Fibroblast of skin of left quadriceps (primary cell): ENCODE measurements at places on chromosomes 2 and 18.

- DNase-seq: no peak
Measured at GRCh38 chr2:107585851-107586250, 240.8 kb upstream of the RGPD4 start.

GRCh38 chr2:37674946-37675345 lies 3.5 kb upstream of the CDC42EP3 start:
- no peak for DNase-seq

DNA sequence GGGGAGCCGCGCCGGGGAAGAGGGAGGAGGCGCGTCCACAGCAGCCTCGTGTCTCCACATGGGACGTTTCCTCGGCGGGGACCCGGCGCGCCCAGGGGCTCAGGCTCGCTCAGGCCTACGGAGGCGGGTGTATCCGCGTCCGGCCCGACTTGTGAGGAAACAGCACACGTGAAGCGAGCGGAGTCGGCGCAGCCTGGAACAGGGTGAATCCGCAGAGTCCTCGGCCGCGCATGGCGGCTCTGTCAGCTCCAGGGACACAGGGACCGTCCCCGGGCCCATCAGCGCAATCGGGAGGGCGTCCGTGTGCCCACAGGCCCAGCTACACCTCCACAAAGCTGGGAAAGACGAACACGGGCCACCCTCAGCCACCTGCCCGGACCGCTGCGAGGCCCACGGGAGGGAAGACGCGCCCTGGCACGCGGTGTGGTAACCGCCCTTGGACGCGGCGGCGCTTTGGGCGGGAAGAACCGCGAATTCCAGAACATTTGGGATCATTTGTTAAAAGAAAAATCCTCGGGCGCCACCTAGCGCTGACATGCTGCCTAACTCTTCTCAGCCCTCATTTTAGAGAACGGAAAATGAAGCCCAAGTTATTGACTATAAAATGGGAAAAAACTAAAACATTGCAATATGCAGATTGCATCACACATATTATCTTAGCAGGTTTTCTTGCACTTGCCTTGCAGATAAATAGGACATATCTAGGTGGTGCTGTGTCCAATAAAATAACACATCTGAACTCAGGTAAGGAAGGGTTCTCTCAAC lies 40.4 kb downstream of the TMEM18 start:
- DNase-seq: peak; percentile 44

DNA sequence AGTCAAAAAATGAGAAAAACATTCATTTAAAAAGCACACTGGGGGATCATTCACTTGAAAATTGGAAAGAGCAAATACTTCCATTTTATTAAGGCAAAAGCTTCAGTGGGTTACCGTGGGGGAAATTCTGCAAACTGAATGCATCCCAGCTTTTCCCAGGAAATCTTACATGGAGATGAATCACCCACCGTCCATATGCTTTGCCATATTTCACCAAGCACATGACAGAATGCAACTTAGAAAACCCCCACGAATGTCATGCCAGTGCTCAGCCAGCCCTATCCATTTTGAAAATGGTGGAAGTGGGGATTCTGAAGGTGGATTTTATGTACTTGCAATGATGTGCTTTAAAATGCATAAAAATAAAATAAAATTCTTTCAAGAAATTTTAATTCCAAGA lies 485.5 kb upstream of the ID2 start:
- no peak for DNase-seq

DNA sequence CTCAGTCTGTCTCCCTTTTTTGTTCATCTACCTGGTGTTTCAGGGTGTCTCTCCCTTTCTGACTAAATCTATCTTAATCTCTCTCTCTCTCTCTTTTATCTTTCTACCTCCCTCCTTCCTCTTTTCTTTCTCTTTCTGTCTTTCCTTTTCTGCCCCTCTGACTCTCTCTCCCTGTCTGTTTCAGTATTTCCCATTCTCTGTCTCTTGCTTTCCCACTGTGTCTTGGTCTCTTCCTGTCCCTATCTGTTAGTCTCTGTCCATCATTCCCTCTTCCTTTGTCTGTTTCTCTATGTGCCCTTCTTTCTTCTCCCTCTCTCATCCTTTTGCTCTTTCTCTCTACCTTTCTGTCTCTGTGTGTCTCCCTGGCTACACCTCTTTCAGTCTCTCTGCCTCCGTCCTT lies 56.7 kb downstream of the R3HDM1 start:
- DNase-seq: no peak

- no peak for DNase-seq
Measured at GRCh38 chr2:10514273-10514672, 66.1 kb upstream of the ODC1 start.

DNA sequence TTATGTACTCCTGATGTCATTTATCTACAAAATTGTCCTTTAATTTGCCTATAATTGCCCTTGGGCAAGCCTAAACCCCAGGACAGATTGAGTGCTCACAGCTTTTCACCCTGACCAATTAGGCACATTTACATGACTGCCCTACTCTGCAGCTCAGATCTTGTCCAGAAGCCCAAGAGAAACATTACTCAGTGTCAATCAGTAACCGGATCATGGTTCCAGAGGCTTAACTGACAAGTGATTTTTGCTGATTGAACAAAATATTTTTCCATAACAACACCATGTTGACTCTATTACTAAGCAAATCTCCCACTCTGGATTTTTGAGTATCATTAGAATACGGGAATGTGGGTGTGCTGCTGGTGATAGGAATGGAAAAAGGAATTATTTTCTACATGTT lies 465.4 kb upstream of the TNP1 start:
- no peak for DNase-seq

DNA sequence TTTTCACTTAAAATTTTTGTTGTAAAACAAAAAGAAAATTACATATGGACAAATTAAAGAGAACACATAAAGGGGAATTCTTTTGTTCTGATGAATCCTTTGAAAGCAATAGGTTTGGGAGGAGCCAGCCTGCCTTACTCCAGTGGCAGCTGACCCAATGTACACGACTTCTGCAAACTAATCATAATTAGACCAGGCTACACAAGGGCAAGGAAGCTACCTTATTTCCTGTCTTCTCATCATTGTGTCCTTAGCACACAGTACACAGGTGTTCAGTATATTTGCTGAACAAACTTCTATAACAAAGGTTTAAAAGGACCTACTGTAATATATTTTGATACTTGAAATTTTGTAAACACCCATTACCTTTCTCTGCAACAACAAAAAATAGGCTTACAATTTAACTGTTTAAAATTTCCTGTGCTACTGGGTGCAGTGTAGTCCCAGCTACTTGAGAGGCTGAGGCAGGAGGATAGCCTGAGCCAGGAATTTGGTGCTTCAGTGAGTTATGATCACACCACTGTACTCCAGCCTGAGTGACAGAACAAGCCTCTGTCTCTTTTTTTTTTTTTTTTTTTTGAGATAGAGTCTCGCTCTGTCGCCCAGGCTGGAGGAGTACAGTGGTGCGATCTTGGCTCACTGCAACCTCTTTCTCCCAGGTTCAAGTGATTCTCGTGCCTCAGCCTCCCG lies 18.9 kb downstream of the KCNG3 start:
- no peak for DNase-seq
